ENCODE measurements at places on chromosomes 16 and 17.

- no peak for DNase-seq
These were observed 40.2 kb downstream of the FOXK2 start for GRCh38 chr17:82559566-82560251.

- DNase-seq, result no peak
These were observed 125.3 kb downstream of the FTO start for GRCh38 chr16:53829186-53829747.

GRCh38 chr16:11117576-11118211 lies 138.3 kb downstream of the SOCS1 start:
- no peak for DNase-seq

- no peak for DNase-seq
These were observed 22.3 kb upstream of the N4BP1 start for GRCh38 chr16:48632137-48632774.

- no peak for DNase-seq
These were observed 749 bp downstream of the GRIN2A start for GRCh38 chr16:10181196-10182162.

GRCh38 chr16:66512272-66513110 lies 37.4 kb downstream of the TK2 start:
- DNase-seq, result no peak

DNA sequence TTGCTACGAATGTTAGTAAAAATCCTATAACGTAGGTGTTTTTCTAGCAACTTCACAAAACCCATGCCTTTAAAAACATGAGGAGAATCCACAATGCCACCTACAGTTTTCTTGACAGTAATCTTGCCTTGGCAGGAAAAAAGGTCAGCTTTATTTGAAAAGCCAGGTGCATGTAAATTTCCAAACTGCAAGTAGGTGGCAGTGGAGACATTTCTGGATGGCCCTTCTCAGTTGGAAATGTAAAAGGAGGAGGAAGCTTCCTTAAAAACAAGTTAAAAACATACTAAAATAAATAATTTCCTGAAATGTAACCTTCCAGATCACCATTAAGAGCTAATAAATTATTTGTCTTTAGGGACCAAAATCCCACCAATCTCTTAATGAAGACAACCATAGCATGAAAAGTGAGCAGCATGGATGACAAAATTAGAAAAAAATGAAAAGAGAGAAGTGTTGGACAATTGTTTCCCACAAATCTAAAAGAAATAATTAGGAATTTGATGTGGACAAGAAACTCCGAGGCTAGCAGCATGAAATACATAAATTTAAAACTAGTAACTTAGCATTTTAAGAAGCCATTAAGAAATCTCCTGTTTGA lies 152.2 kb downstream of the SNX11 start:
- DNase-seq, result no peak

DNA sequence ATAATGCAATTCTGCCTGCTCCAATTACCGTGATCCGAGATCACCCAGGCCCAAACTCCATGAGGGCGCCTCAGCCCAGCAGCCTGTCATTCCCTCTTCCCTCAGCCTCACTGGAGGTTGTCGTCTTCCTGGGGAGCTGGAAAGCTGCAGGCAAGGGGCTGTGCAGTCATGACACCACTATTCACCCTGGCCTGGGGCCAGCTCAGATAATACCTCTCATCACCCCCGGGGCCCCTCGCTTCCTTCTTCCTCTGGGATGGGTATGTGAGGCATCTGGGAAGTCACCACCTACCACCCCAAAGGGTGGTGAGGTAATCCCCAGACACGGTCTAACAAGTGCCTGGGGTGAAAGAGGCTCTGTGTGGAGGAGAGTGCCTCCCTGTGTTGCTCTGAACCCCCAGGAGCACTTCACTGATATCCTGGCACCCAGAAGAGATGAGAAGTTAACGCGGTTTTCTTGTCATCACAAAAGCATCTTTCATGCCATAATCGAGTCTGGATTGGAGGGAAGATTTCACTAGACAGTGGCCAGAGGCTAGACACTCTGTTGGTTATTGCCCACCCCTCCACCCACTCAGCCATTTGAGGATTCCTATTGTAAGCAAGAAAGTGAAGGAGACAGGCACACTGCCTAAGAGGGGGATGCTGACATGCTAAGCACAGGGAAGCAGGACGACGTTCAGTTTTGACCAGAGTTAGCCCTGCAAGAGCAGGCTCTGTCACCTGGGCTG lies 18.4 kb downstream of the CFAP20 start:
- DNase-seq, result no peak

GRCh38 chr16:2487517-2487842 lies 12.6 kb downstream of the TBC1D24 start:
- DNase-seq, result no peak

GRCh38 chr16:59385959-59386358 lies 651.8 kb upstream of the GOT2 start:
- no peak for DNase-seq

DNA sequence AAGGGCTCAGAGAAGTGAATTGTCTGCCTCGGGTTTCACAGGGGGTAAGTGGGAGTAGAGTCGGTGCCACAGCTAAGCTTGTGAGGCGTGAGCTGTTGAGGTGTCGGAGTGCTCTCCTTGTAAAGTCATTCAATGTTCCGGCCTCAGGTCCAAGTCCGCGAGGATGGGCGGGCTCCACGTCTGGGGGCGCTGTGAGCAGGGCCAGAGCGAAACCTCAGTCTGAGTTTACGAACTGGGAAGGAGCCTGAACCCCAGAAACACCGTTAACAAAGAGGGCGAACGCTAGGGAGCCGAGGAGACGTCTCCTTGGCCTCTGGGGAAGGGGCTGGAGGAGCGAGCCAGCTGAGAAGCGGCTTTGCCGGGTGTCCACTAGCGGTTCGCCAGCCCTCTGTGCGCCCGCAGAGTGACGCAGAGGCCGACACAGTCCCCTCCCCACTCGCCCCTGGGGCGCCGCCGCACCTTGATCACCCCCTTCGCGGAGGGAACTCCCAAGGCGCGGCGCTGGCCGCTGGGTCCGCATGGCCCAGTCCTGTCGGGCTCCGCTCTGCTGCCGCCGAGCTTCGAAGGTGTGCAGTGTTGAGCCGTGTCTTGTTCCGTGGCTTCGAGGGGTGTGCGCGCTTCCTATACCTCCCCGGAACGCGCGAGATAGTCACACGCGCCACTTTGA lies 4.9 kb downstream of the IRX3 start:
- no peak for DNase-seq

DNA sequence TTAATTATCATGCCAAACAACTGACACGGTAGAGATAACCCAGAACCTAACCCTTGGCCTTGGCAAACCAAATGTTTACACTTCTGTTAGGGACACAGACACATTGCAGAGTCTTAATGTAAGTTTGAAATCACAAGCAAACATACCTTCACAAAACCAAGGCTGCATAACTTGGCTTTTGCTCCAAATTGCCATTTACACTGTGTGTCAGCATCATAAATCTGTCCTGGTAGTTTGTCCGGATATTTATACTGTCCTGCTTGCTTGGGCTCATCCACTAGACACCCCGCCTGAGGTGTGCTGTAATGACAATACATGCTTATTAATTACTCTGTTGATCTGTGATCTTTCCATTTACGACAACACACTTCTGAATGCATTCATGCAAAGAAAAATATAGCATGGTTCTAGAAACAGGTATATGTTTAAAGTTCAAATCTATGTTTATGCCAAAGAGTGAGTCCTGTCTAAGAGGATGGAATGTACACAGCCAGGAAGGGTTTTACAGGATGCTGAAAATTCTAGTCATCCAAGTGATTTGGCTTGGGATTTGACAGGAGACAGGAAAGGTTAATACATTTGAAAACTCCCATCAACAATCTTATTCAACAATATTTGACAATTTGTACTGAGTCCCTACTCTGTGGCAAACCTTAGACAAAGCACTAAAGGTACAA lies 81.1 kb downstream of the ADAMTS18 start:
- DNase-seq, result no peak

DNA sequence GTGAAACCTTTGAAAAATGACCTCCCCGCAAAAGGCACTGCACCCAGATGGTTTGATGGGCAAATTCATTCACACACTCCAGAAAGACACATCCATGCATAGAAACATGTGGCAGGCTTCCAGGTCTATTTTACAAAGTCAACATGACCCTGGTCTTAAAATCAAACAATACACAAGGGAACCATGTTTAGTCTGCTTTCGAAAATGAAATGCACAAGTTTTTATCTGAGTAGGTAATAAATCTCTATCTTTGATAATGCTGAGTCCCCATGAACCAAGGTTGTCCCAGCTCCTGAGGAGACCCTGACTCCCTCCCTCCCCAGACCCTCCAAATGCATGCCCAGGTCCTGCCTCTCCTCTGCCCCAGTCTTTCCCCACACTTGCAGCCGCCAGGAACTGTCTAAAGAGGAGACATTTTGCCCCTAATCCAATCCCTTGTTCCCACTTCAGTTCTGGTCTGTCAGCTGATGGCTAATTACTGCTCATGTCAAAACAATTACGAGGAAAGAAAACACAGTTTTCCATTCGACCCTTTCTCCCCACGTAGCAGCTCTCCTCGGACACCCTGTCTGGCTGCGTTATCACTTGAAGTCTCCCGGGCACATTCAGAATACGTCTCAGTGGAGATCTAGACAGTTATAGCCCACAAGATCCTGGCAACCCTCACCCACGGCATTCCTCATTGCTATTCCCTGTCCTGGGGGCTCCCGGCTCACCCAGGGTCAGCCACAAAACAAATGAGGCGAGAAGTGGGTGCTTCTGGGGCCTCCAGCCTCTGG lies 68.8 kb upstream of the RCVRN start:
- DNase-seq, result no peak

DNA sequence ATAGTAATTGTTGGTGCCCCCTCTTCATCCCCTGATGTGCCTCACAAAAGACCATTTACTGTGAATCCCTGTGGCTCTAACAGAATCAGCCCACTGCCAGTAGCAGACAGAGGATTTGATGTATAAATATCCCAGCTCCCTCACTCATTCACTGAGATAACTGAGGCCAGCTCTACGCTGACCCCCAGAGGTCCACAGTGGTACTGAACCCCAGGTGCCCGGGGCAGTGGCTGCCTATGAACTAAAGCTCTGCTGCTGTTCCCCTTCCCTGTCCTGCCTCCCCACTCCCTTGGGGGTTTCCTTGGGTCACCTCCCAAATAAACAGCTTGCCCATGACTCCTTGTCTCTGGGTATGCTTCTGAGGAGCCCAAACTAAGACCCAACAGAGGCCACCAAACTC lies 295.8 kb downstream of the FOXL1 start:
- no peak for DNase-seq

DNA sequence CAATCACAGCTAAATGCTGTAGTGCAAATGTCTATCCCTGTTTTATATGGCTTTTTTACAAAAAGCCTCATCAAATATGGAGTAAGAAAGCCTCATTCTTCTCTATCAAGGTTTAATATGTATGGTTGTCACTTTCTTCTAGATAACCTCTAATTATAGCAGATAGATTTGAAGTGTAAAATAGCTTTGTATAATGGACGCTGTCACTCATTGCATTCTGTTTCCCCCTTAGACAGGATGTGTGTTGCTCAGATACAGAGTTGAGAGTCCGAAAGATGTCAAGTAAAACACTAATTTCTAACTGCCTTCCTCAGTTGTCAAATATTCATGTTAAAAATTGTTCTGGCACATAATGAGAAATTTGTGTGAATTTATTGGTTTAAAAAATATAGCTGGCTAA lies 88.0 kb downstream of the NLK start:
- DNase-seq, result no peak

GRCh38 chr16:18932243-18932987 lies 6.2 kb upstream of the SMG1 start:
- DNase-seq, result peak; percentile 9

GRCh38 chr17:17060001-17060922 lies 18.0 kb downstream of the MPRIP start:
- no peak for DNase-seq

DNA sequence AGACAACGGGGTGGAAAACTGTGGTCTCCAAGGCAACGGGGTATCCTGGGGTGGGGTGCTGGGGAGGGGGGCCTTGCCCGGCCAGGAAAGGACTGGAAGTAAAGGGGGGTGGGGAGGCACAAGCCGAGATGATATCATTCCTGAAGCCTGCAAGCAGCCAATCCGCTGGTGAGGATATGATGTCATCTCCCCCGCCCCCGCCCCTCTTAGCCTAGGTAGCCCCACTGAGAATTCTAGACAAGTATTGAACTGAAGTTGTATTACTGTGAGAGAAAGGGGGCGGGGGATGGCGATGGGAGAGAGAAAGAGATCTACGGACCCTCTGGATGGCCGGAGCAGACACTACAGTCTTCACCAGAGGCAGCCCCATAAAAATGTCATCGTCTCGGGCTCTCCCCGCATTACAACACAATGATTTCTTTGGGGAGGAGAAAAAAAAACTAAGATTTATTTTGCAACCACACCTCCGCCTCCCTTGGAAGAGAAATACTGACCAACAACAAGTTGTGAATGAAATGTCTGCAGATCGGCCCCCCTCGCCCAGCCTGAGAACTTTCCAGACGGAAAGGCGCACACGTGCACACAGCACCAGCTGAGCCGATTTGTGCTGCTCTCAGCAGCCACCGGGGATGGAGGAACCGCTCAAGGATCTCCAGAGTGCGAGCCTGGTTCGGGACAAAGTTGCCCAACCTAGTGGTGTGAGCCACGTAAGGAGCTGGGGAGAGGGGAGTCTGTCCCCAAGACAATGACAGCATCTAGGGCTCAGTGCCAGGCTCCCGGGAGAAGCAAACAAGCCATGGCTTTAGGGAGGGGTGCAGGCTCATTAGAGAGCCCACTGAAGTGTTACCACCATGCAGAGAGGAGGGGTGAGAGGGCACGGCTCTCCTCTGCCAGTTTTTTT lies 222.1 kb downstream of the SOX9 start:
- DNase-seq, result no peak

DNA sequence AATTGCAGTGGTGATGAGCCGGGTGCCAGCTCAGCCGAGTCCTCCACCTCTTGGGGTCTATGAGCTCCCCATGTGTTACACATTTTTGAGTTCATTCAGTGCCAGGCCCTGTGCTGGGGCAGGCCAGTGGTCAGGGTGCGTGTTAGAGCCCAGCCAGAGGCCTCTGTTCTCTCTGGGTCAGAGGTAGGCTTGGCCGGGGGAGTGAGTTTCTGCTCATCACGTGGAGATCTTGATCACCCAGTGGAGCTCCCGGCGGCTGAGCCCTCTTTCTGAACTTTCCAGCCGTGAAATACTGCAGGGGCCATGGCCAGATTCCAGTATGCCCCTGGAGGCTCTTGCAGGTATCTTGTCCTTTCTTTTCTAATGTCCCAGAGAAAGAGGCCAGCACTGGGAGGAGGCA lies 93.0 kb downstream of the RAP1GAP2 start:
- no peak for DNase-seq

- no peak for DNase-seq
These were observed 609.4 kb upstream of the SOX9 start for GRCh38 chr17:71511266-71511995.

- DNase-seq, result no peak
These were observed 1.1 kb downstream of the TOX3 start for GRCh38 chr16:52545898-52546266.

GRCh38 chr16:3187798-3188674 lies at the start of gene OR1F1:
Gene OR1F1 (plus strand): TSS chr16:3188204.
- DNase-seq, result no peak

Measured in thoracic aorta (tissue), 2 donors.